ENCODE measurements at places on chromosomes 6 and 20.

GRCh38 chr6:34295721-34296120, 46.9 kb upstream of the SMIM29 start:
- no peak for DNase-seq

DNA sequence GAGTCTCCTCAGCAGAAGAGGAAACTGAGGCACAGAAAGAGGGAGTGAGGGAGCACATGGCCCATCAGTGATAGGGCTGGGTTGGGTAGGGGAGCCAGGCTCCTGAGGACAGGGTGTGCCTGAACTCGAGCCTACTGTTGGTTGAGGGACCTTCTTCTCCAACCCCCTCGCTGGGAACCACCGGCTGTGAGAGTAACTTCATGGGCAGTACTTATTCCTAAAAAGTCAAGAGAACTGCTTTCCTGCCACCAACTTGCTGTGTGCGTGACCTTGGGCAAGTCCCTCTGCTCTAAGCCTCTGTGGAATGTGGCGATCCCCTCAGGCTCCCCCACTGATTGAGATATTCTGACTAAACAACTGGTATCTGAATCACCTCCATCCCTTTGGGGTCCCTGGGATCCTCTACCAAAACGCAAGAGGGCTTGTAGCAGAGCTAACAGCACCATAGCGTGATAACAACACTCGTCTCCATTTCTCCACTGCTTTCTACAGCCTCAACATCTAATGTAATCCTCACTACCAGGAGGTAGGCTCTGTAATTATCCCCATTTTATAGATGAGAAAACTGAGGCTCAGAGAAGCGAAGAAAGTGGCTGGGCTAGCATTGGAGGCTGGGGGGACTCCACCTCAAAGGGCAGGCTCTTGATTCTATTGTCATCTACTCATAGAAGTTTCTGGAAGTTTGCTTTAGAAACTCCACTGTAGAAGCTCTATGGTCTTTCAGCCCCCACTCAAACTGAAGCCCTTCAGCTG, 76.0 kb downstream of the JPH2 start:
- DNase-seq, result no peak

DNA sequence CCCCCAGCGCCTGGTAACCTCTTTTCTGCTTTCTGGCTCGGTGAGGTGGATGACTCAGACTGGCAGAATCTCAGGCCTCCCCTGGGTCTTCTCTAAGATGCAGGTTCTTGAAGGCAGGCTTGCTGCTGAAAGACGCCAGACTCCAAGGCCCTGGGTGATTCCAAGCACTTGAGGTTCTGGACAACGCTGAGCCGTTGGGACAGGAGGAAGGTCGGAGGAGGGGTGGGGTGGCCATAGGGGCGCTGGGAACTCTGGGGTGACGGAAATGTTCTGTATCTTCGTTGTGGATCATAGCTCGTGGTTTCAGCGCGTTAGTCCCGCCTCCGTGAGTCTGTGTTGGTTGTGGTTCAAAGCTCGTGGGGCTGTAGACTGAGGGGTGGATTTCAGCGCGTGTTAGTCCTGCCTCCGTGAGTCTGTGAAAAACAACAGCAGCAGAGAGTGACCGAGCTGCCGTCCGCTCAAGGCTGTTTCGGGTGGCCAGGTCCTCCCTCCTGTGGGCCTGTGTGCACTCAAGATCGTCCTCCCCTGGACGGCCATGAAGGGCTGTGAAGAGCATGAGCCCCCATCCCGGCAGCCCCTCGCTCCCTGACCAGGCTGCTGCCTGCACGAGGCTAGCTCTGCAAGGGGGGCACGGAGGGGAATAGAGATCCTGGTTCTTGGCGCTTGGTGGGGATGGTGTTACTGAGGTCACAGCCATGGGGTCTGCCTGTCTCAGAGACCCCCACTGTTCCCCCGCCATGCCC, 7.7 kb downstream of the NTSR1 start:
- DNase-seq, result no peak

DNA sequence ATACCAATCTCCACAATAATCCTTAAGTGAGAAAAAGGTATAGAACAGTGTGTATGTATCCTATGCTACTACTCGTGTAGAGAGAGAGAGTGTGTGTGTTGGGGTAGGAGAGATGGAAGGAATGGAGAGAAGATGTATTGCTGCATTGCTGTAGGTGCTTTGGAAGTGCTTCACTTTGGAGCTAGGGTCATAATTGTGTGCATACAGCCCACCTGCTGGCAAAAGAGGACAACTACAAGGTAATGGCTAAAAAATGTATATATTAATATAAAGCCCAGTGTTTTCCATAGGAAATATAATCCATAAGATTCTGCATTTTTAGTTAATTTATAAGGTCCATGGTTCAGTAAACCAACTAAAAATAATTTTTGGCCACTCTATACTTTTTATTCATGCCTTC, 36.1 kb downstream of the SERAC1 start:
- peak; percentile 13 for DNase-seq

- no peak for DNase-seq
Observed at GRCh38 chr6:35047265-35048011, 93.7 kb downstream of the TCP11 start.

DNA sequence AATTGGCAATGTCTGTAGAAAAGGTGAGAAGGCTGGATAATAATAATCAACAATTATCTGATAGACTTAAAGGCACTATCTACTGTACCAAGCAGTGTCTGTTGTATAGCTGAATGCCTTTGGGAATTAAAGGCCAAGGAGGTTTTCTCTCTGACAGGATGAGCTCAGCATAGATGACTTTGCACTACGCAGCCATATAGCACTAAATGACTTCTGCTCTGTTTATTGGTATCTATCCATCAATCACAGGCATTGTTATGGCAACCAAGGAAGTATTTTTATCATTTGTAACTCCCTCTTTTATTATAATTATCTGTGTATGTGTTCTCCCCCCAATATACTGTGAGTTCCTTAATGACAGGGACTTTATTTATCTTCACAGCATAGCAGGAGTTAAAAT, 654.3 kb downstream of the PHF3 start:
- DNase-seq, result no peak

All from GM12891 (cell line).